ENCODE measurements at places on chromosomes 16 and 17.
A peak's percentile ranks its signal among the peaks of the same experiment; 100 is the strongest.

GRCh38 chr17:55737976-55738501, 12.8 kb upstream of the PCTP start:
- DNase-seq: no peak

GRCh38 chr16:57115514-57116182, 23.3 kb downstream of the CPNE2 start:
- no peak for DNase-seq

DNA sequence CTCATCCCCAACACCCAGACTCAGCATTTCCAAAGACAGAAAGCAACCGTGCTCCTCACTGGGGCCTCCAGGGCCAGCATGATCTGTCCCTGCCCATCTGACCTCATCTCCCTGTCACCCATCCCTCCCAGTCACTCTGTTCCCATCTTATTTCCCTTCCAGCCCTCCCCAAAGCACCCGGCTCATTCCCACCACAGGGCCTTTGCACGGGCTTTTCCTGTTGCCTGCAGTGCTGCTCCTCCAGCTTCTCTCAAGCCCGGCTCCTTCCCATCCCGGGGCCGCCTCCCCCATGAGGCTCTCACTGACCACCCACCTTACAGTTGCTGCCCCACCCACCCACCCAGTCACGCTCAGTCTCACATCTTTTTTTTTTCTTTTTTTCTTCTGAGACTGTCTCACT, 54.8 kb downstream of the RMI2 start:
- no peak for DNase-seq

DNA sequence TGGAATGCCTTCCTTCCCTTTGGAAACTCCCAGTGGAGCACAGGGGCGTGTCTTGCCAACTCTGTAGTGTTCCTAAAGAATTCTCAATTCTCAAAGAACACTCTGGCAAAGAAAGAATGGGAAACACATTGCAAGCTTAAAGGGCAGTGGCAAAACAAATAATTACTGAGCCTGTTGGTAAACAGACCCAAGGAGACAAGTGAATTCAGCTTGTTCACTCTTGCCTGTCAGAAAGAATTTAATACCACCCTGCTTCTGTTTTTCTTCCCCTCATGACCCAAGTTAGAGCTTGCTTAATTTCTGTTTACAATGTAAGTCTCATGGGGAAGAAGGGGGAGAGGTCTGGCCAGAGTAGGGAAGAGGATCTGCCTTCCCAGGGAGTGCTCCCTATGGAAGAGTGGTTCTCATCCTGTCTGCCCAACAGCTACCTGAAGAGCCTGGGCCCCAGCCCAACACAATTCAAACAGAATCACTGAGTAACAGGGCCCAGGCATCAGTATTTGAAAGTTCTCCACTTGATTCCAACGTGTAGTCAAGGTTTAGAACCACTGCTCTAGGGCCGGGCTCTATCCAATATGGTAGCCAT, 386.0 kb downstream of the SLC39A11 start:
- no peak for DNase-seq

DNA sequence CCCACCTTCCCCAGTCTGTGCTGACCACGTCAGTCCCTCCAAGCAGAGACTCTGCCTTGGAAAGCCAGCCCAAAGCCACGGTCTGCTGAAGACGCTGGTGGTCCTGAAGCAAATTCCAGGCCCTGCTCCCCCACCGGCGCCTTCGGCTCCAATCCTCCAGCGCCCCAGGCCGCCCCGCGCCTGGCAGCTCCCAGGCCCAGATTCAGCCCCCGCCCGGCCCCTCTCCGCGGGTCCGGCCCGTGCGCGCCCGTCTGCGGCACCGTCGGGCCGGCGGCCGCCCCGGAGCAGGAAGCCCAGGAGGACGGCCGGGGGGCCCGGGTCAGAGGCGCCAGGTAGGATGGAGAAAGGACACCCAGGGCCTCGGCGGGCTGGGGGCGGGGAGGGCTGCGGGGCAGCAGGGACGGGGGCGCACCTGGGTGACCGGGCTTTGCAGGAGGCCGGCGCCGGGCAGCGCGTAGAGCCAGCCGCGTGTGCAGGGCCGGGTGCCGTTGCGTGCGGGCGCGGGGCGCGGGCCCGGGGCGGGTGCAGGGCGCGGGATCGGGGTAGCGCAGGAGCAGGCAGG, 594 bp upstream of the SLC22A31 start:
- no peak for DNase-seq

GRCh38 chr16:2821487-2822157, 4.6 kb downstream of the PRSS21 start:
- DNase-seq: no peak

- no peak for DNase-seq
Measured at GRCh38 chr16:52488837-52489289, 58.1 kb downstream of the TOX3 start.

DNA sequence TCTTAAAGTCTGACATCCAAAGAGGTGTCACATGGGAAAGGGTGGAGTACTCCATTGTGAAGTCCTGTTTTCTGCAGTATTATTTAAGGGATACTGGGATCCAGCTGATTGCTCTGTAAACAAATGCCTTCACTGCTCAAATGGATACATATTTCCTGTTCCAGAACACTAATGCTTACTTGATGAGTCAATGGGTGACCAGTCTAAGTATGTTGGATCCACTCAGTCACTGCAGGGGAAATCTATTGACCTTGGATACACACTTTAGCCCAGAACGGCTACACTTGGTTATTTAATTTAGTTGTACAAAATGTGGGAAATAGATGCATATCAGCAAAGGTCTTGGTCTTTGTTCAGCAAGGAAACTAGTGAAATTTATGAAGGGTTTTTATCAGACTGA, 261.4 kb downstream of the MAP2K4 start:
- no peak for DNase-seq

DNA sequence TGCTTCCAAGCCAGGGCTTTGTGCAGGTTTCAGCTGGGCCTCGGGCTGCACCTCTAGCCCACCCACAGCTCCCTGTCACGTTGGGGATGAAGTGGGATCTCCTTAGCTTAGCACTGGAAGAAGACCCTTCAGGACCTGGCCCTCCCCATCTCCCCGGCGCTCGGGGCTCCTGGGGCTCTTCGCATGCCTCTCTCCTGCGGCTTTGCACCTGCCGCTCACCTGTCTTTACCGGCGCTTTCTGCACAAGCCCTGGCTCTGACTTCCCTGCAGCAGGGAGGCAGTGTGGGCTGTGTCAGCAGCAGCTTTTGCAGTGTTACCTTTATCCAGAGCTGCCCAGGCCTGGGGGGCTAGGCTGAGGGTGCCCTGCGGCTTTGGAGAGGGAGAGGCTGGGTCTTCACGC, 52.3 kb downstream of the NT5M start:
- no peak for DNase-seq

- DNase-seq: no peak
Measured at GRCh38 chr16:73213732-73214455, 166.0 kb upstream of the ZFHX3 start.

DNA sequence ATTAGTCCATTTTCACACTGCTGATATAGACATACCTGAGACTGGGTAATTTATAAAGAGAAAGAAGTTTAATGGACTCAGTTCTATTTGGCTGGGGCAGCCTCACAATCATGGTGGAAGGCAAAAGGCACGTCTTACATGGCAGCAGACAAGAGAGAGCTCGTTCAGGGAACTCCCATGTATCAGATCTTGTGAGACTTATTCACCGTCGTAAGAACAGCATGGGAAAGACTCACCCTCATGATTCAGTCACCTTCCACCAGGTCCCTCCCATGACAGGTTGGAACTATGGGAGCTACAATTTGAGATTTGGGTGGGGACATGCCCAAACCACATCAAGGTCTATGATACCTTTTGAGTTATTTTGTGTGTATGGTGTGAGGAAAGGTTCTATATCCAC, 66.9 kb downstream of the METRNL start:
- DNase-seq: no peak

GRCh38 chr16:67953641-67954375, 9.9 kb upstream of the LCAT start:
- DNase-seq: no peak

DNA sequence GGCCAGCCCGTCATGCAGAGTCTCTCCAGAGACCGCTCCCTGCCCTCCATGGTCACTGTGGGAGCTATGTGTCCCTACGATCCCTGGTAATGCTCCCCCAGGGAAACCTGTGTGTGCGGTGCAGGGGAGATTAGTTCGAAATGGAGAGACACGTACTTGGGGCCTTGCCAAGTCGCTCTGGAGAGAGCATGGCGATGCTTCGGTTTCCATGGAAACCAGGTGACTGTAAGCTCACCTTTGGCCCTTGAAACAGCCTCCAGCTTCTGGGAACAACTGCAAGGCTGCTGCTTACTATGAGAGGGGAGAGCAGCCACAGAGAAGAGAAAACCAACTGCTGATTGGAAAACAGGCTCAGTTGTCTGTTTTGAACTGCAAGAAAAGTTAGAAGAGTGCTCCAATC, 879.7 kb upstream of the EEF2KMT start:
- DNase-seq: no peak

GRCh38 chr17:9036336-9036735, 15.0 kb downstream of the NTN1 start:
- no peak for DNase-seq

DNA sequence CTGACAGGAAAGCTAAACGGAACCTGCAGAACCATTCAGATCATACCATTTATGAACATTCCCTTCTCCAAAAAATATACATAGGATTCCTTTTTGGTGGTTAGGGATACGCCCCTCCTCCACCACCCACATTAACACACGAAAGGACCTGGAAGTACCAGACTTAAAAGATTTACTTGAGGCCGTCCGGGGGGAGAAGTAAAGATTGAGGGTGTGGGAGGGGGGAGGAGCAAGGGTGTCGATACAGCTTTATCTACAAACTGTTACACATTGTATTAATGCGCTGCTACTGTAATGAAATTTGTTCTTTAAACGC, 537 bp downstream of the PALB2 start:
- DNase-seq: peak; percentile 44

- DNase-seq: no peak
Measured at GRCh38 chr16:85213926-85214675, 101.8 kb upstream of the CIBAR2 start.

DNA sequence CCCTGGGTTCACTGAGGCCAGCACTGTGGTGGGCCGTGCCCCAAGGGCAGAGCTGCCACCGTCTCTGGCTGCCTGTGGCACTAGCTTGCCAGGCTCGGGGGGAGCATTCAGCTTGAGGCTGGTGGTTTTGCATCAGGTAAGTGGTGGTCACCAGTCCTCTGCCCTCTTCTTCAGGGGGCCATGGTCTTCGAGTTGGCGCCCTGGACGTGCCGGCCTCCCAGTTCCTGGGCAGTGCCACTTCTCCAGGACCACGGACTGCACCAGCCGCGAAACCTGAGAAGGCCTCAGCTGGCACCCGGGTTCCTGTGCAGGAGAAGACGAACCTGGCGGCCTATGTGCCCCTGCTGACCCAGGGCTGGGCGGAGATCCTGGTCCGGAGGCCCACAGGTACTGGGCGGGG, 32.2 kb downstream of the TSC2 start:
- no peak for DNase-seq

DNA sequence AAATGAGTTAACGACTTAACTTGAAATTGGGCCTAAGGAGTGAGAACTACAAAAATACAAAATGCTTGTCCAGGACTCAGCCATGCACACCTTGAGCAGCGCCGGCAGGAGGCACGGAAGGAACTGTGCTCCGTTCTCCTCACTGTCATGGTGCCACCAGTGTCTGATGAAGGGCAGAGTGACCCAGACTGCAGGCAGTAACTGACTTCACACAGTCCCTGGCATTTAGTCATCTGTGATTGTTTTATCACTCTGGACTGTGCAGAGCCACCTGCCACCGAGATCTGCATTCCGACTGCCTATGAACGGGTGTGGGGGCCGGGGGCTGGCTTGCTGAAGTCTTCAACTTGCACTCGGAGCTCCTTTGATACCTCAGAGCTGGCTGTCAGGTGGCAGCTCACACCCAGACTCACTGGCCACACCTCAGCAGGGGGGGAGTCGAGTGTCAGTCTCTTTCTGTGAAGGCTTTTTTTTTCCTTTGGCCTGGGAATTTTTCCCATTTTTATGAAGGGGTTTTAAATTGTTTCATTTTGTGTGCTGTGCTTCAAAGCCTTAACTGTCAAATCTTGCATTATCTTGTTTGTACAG, 20.2 kb upstream of the ENDOV start:
- DNase-seq: no peak

DNA sequence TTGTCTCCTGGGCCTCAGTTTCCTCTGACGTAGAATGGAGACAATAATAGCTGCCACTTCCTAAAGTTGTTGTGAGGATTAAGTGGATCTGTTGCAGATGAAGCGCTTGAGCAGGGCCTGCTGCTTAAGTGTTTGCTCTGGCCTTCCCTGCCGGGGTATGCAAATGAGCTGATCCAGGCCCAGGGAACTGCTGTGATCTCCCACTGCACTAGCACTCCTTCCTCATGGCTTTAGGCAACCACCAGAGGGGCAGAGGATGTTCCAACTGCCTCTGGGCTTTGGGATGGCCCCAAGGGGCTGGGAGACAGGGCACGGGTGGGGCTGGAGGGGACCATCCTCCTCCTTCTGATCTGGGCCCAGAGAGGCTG, 6.2 kb downstream of the SBK1 start:
- DNase-seq: no peak

GRCh38 chr16:23859713-23860269, 24.0 kb downstream of the PRKCB start:
- no peak for DNase-seq

GRCh38 chr17:10836966-10837590, 809 bp downstream of the PIRT start:
- no peak for DNase-seq

GRCh38 chr16:81754858-81755257, 24.2 kb upstream of the PLCG2 start:
- DNase-seq: no peak

DNA sequence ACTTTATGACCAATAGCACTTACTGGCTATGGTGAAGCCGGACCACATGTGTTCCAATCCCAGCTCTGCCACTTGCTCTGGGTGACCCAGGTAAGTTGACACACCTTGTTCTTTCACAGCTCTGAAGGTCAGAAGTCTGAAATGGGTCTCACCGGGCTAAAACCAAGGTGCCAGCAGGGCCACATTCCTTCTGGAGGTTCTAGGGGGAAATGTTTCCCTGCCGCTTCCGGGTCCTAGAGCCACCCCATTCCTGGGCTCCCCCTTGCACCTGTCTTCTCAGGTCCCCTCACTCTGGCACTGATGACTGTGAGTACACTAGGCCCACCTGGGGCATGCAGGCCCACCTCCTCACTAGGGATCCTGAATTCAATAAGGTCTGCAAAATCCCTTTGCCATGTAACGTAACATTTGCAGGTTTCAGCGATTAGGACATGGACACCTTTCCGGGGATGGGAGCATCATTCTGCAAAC, 11.4 kb downstream of the USP7 start:
- no peak for DNase-seq

GRCh38 chr17:44268709-44269534, 987 bp upstream of the SLC4A1 start:
- no peak for DNase-seq
